ENCODE measurements at places on chromosomes 2 and 18.
A peak's percentile ranks its signal among the peaks of the same experiment; 100 is the strongest.

DNA sequence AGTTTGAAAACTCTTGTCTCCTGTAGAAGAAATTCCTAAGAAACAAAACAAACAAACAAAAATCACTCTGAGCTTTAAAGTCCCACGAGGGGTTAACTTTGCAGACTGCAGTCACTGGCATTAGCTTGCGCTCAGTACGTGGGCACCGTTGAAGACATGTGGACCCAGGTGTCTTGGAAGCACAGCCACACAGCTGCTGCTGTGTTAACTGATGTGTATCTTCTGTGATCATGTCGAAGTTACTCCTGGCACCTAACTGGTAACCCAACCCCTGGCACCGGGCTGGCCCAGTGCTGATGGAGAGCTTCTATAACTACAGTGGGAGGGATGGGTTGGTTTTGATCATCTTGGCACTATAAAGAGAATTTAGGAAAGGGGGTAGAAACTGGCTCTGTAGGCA is 51.6 kb upstream of the FHL2 start:
- DNase-seq: no peak

- DNase-seq: no peak
These were observed 272.8 kb upstream of the HDAC4 start for GRCh38 chr2:239673641-239674040.

- DNase-seq: no peak
These were observed 11.5 kb downstream of the CCNYL1 start for GRCh38 chr2:207722773-207723424.

DNA sequence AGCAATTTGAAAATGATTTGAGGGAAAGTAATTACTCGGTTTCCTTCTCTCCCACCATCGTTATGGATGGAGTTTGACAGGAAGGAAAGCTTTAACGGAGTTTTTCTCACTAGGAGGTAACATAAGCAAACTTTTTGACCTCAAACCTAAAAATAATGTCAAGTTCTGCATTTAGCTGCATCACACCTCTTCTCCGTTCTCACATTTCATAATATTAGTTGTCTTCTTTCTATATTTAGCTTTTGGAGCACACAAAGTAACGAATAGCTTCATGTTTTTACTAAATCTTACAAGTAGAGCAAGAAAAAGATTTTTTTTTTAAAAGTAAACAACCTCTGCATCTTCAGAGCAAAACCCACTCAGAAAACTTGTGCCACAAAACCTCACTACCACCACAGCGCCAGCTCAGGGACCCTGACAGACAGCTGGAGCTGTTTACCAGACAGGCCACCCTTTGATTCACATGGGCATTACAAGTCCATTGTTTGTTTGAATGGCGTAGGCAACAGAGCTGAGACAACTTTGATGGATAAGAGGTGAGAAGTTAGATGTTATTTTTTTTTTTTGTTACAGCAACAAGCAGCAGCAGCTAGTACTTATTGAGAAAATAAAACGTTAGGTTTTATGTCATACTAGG is 21.9 kb upstream of the ICOS start:
- DNase-seq: peak; percentile 36

- no peak for DNase-seq
These were observed 127.3 kb upstream of the SPATS2L start for GRCh38 chr2:200179151-200179550.

- DNase-seq: no peak
These were observed 53.0 kb downstream of the TCF4 start for GRCh38 chr18:55534996-55535395.

GRCh38 chr2:236826606-236827156 is 257.1 kb downstream of the ACKR3 start:
- DNase-seq: no peak

- DNase-seq: peak; percentile 84
These were observed 96.7 kb downstream of the PMAIP1 start for GRCh38 chr18:59996370-59996966.

GRCh38 chr2:134167015-134167414 is 86.9 kb upstream of the MGAT5 start:
- peak; percentile 35 for DNase-seq

All from choroid plexus epithelial cell (primary cell).